ENCODE measurements at places on chromosomes 7 and 10.

GRCh38 chr10:107728807-107729206, 564.3 kb upstream of the SORCS1 start:
- DNase-seq: no peak

DNA sequence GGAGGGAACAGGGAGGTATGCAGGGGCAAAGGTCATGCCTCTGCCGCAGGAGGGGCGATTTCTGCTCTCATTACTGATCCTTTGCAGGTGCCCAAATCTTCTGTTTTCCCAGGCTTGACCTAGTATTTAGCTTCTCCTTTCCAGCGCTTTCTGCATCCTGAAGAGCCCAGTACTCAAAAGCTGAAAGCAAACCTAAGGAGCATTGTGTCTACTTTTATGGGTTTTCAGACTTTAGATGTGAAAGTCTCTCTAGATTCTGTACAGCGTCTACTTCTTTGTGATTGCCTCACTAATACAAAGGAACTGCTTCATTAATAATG, 560 bp downstream of the GBF1 start:
- no peak for DNase-seq

DNA sequence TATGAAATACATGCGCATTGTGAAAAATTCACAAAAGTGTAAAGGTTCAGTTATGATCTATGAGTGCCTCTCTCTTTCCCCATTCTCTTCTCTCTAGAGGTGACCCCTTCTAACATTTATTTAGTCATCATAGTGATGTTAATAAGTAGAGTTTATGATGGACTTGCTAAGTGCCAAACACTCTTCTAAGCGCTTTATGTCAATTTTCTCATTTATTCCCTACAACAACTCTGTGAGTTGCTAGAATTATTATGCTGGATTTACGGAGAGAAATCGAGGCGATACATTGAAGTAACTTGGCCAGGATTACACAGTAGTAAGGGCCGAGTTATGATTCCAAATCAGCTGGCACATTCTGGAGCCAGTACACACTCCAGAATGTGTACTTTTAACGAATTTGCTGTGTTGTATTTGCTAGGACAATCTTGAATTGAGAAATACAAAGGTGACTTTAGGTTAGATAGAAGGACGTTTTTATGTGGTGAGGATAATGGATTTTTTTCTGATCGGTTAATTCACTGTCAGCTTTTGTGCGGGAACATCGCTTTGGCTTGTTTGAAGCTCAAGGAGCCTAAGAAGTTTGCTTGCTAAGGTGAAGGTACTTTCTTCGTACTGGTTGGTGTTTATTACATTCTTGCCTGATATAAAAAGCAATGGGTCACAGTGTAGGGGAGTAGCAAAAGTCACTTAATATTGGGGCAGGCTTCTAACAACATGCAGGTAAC, 1.4 kb downstream of the ATRNL1 start:
- DNase-seq: no peak

DNA sequence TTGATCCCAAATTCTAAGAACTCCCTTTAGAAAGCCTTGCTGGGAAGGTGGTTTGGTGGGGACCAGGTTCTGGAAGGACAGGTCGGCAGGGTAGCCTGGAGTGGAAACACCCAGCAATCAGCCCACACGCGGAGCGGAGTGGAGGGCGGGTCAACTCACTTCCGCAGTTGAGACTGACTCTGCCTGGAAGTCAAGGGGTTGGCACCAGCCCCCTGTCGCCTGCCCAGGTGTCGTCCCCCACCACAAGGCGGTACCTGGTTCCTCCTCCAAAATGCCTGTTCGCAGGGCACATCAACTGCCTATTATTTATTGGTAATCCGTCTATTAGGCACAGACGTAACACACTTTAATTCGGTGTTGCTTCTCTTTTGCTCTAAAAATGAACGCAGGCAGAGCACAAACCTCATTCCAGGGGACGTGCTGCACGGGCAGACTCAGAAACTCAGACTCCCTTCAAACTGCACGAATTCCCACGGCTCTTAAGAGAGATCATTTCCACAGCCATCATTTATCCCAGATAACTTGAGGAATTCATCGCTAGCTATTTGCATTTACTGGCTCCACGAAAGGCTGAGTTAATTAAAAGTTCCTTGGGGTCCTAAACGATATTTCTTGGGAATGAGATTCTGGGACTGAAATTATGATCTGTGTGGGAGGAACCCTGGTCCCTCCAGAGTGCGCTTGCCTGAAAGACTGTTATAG, 248.2 kb upstream of the PPP2R2D start:
- DNase-seq: no peak

GRCh38 chr10:132707121-132707775, 78.7 kb downstream of the NKX6-2 start:
- DNase-seq: no peak

- no peak for DNase-seq
These were observed 1.8 kb downstream of the SNCG start for GRCh38 chr10:86960003-86960862.
